ENCODE measurements at places on chromosomes 11 and 22.

GRCh38 chr11:126115127-126115495 is 52.4 kb upstream of the CDON start:
- DNase-seq = no peak

- DNase-seq = peak; percentile 63
Observed at GRCh38 chr11:47216121-47216798, 1.5 kb downstream of the DDB2 start.

DNA sequence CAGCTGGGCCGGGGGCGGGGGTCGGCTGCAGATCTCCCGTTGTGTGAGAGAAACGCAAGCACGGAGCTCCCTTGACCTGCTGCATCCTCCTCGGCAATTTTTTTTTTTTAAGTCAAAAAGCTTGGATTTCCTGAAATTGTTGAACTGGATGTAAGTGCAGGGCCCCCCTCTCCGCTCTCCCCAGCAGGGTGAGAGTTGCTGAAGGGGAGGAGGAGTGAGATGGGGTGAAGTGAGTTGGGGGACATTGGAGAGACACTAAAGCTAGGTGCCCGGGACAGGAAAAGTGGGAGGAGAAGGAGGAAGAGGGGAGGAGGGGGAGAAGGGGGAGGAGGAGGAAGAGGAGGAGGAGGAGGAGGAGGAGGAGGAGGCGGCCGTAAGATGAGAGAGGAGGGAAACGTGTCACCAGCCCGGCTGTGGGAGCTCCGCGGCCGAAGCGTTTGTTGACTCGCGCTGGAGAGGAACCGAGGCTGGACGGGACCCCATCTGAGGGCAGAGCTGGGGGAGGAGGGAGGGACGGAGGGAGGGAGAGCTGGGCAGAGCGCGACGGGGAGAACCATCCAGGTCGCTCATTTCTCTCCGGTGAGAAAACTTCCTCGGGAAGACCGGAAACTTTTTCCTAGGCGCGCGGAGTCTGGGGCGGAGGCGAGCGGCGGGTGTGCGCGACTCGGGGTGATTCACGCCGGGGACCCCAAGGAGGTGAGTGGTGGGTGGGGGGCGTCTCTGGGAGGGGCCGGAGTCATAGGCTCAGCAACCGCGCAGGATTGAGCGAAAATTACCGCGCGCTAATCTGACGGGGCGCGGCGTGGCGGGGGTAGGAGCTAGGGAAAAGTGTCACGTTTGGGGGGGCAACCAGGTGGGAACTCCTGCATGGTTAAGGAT is 80.2 kb downstream of the PRR5L start:
- DNase-seq = no peak

DNA sequence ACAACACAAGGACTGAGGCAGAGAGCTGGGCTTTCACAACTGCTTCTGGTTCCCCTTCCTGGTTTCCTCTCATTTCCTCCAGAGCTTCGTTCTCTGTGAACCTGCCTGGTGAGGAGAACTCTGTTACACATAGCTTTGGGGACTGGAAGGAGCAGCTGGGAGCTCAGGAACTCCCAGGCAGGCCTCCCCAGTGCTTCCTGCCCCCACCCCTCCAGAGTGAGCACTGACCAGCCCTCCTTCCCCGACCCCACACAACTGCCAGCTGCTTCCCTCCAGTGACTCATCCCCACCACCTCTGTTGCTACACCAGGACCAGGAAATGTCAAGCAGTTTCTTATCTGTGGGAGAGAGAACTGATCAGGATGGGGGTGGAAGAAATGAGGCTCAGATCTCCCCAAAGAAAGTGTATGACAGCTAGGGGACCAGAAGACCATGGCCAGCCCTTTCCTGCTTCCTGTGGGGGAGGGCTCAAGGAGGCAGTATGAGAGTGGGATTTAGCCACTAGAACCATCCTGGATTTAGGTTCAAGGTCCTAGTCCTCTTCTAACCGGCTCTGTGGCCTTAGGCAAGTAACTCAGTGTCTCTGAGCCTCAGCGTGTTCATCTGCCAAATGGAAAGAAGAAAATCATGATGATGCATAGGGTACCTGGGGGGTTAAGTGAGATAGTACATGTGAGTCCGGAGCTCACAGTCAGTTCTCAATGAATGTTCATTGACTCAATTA is 4.5 kb upstream of the TP53I11 start:
- no peak for DNase-seq

GRCh38 chr11:103406357-103406756 is 297.1 kb downstream of the DYNC2H1 start:
- DNase-seq = no peak

DNA sequence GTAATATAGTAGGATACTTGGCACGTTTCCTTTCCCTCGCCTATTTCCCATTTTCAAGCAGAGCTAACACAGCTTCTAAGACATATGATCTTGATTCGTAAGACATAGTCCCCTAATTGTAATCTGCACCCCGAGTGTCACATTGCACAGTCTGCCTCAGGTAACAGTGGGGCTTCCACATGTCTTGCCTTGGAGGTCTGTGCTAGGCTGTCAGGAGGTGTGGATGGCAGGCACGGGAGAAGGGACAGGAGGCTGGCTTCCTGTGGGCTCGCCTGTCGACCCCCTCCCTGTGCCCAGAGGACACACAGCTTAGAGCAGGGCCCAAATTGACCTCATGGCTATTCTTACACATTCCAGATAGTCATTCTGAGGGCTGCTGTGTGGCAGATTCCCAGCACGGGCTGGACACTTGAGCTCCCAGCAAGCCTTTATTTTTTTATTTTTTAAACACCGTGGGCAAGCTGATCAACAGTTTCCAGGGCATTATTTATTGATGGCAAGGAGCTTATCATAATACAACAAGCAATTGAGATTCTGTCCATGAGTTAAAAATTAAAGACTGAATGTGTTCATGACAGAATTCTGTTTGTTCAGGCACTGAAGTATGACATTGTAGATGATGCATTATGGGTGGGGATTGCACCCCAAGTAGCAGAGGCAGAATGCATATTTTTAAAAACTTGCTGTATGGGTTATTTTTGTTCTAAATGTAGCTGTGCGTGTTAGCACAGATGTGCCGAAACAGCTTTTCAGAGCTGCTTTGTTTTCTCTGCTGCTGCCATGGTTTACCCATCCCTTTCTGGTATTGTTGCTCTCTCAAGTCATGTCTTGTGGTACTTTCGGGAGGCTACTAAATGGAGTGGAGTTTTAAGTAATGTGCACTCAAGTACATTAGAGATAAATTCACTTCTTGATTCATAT is 113.0 kb downstream of the ATXN10 start:
- DNase-seq = peak; percentile 21

DNA sequence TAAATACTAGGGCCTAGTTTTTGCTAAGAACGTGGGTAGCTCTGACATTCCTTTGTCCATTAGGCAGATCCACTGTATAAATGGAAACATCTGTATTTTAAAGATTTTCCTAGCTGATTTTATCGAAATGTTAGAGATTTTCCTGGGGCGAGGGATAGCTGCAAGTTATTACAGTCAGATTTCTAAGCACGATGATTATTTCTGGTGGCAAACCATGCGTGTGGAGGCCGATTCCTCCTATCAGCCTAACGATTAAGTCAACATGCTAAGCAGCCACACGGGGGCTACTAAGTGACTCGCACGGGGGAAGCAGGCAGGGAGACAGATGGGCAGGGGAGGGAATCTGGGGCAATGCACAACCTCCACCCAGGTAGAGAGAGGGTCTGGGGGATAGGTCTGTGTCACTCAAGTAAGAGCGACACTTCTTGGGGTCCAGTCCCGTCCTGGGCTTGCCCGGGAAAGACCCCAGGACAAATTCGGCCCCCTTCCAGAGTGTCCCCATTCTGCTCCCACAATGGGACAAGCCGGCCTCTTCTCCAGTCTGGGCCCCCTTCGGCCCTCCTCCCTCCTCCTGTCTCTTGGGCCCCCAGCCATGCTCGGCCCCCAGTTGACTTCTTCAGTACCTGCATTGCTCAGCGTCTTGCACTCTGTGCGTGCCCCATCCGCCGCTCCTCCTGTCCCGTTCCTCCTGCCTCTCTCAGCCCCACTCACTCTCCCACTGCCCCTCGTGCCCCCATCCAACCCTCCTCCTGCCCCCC is 571 bp downstream of the C11orf24 start:
- peak; percentile 65 for DNase-seq

GRCh38 chr11:66789097-66789890 is 53.9 kb upstream of the RCE1 start:
- no peak for DNase-seq

GRCh38 chr22:38109371-38110001 is 998 bp downstream of the BAIAP2L2 start:
- DNase-seq = no peak

DNA sequence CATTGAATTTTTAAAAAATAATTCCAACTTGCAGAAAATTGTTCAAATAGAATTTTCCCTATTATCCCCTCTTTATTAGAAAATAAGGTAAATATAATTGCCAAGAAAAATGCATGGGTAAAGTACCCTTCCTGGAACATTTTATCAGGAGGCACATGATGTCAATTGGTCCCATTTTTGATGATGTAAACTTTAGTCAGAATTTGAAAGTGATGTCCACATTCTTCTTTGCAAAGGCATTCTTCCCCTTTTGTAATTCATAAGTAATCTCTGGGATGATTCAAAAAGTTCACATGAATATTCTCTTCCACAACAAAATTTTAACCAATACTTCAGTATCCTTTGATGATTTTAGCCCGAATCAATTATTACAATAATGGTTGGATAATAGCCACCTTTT is 86.9 kb upstream of the ANO3 start:
- DNase-seq = no peak

DNA sequence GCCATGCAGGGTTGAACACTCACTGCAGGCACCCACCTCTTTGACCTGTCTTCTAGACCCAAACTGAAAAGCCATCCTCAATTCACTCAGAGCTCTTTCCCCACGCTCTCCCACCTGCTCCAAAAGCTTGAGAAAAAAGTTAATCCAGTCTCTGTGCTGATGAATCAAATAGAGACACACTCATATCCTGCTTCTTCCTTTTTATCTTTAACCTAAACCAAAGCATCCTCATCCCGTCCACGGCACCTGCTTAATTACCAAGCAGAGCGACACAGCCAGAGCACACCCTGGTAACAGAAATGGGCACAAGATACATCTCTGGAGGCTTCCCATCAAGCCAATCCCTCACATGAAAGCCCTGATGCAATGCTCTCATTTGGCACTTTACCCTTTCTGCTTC is 102.6 kb downstream of the PLEKHA7 start:
- no peak for DNase-seq

- DNase-seq = no peak
Observed at GRCh38 chr11:67484847-67485311, 2.1 kb downstream of the AIP start.

DNA sequence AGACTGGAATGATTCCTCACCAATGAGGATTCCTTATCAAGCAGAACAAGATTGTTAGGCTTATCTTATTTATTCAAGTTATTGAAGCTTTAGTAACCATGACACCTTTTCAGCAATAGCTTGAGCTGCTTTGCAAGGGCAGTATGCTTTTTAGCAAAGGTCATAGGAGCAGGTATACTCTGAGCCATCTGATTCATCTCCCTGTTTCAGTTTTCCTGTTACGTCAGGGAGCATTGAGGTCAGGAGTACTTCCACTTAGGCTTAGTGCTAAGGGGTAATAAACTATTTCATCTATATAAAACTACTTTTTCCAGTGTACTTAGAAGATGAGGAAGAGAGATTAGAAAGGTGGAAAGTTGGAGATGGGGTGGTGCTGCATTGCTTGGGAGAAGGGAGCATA is 17.7 kb upstream of the ANKRD42 start:
- DNase-seq = no peak

GRCh38 chr11:19889531-19889930 is 176.9 kb downstream of the NAV2 start:
- no peak for DNase-seq

DNA sequence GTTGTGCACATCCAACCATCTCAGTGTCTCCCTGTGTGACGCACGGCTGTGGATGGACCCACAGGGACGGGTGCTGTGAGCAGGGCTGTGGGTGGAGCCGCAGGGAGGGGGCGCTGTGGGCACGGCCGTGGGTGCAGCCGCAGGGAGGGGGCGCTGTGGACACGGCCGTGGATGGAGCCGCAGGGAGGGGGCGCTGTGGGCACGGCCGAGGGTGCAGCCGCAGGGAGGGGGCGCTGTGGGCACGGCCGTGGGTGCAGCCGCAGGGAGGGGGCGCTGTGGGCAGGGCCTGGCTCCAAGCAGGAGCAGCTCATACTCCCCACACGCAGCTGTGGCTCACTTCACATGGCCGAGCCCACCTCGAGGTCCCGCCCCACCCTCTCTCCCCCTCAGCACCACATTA is 6.0 kb upstream of the MAPK11 start:
- DNase-seq = no peak

- DNase-seq = no peak
Observed at GRCh38 chr11:130212431-130212961, 52.9 kb downstream of the ST14 start.

DNA sequence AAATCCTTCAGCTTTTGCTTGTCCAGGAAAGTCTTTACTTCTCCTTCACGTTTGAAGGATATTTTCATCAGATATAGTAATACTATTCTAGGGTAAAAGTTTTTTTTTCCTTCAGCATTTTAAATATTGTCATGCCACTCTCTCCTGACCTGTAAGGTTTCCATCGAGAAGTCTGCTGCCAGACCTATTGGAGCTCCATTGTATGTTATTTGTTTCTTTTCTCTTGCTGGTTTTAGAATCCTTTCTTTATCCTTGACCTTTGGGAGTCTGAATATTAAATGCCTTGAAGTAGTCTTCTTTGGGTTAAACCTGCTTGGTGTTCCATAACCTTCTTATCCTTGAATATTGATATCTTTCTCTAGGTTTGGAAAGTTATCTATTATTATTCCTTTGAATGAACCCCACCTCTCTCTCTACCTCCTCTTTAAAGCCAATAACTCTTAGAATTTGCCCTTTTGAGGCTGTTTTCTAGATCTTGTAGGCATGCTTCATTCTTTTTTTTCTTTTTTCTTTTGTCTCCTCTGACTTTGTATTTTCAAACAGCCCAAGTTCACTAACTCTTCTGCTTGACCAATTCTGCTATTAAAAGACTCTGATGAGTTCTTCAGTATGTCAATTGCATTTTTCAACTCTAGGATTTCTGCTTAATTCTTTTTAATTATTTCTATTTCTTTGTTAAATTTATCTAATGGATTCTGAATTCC is 12.0 kb upstream of the WEE1 start:
- DNase-seq = no peak

GRCh38 chr22:46136486-46137217 is 13.7 kb upstream of the PPARA start:
- DNase-seq = no peak

GRCh38 chr11:102981324-102981910 is 25.9 kb upstream of the MMP13 start:
- no peak for DNase-seq

DNA sequence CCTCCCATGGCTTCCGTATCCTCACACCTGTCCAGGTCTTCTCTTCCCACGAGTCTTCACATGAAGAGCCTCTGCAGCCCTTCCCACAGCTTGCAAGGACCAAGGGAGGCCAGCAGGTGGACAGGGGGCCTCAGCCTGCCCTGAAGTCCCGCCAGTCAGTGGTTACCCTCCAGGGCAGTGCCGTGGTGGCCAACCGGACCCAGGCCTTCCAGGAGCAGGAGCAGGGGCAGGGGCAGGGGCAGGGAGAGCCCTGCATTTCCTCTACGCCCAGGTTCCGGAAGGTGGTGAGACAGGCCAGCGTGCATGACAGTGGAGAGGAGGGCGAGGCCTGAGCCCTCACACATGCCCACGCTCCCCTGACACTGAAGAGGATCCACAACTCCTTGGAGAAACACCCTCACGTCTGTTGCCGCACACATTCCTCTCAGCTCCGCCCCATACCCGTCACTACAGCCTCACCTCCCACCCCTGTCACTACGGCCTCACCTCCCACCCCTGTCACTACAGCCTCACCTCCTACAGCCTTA is 8.3 kb downstream of the SSH3 start:
- no peak for DNase-seq

GRCh38 chr22:39422101-39422500 is 22.5 kb downstream of the TAB1 start:
- no peak for DNase-seq
